ENCODE measurements at places on chromosomes 12 and 14.

- DNase-seq, result no peak
These were observed 345.8 kb downstream of the CCDC91 start for GRCh38 chr12:28536088-28536487.

DNA sequence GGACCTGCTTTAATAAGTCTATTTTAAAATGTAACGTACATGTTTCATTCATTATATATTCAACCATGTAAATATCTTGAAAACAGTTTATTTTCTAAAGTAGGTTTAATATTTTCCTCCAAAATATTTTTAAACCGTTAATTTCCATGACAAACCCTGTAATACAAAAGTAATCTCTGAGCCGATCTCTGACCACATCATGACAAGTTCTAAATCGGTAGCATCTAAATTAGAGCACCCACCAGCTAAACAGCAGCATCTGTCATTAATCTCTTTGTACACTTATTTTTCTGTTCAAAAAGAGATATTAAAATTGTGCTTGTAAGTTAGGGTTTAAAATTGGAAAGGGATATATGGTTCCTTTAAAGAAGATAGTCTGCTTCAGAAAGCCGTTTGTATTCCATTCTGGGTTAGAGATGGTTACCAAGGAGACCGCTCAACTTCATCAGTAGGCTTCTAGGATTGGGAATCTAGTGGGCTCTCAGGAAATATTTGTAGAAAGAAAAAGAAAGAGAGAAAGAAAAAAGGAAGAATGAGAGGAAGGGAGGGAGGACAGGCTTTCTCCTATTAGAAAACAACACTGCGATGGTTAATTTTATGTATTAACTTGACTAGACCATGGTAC is 232.5 kb upstream of the FOXN3 start:
- no peak for DNase-seq

- DNase-seq, result no peak
These were observed 89.0 kb upstream of the HOXC13 start for GRCh38 chr12:53849656-53850055.

DNA sequence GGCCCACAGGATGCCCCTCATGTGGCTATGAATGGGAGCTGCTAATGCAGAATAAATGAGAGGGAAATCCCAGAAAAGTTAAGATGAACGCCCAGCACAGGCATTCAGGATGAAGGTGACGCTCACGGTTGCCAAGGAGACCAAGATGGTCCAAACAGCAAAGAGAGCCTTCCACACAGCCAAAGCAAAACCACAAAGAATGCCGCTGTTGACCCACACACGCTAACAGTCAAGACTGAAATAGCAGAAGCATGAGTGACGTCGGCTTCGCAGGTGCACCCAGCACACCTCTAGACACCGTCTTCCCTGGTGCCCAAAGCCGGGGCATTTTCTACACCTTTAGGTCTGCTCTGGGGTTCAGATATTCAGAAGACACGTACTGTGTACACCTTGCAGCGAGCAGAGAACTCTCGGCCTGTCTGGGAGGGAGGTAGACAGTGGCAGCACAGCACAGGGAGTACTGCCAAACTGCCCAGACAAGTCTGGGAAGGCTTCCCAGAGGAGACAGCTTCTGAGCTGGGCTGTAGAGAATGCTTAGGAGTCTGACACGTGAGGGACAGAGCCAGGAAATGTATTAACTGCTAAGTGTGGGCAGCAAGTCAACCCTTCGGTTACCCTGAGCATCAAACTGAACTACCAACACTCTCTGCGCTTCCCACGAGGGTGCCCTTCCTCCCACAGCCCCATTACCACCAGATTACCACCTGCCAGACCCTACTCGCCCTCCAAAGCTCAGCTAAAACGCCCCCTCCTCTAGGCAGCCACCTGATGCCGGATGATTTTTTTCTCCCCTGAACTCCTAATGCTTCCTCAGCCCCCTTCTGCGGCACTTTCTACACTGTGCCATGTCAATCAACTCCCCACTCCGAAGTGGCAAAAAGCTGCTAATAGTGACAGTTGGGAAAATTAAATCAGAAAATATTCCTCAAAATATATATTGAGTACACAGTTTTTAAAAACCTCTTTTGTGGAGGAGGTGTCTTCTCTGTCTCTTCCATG is 50.1 kb downstream of the CCDC88C start:
- no peak for DNase-seq

DNA sequence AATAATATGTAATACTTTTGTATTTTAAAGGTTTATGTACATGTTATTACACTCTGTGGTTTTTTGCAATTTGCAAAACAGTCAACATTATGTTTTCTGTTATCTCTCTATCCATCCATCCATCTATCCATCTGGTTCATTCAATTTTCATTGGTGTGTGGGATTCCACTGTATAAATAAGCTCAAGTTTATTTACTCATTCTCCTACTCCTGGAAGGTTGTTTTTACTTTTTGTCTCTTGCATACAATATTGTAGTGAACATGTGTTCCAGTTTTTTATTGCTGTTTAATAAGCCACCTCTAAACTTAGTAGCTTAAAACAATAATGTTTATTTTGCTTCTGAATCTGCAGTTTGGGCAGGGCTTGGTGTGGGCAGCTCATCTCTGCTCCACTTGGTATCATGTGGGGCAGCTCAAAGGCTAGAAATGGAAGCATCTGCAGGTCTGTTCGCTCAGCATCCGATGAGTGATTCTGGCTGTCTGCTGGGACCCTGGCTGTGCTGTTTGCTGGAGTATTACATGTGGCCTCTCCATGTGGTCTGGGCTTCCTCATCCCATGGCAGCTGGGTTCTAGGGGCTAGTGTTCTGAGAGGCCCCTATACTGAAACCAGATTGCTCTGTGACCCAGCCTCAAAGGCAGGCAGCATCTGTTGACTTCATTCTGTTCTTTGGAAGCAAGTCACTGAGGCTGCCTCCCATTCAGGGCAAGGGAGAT is 98.8 kb downstream of the SLC25A47 start:
- DNase-seq, result no peak

- DNase-seq, result peak; percentile 16
These were observed 28.0 kb downstream of the NUAK1 start for GRCh38 chr12:106110626-106111300.

DNA sequence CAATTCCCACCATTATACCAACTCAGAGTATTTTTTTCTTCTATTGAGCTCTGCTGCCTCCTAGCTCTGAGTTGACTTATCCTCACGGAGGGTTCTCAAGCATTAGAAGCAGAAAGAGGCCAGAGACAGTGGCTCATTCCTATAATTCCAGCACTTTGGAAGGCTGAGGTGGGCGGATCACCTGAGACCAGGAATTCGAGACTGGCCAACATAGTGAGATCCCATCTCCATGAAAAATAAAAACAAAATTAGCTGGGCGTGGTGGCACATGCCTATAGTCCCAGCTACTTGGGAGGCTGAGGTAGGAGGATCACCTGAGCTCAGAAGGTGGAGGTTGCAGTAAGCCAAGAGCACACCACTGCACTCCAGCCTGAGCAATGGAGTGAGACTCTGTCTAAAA is 21.0 kb downstream of the HPD start:
- DNase-seq, result no peak

GRCh38 chr14:32494609-32495434 is 165.7 kb downstream of the AKAP6 start:
- peak; percentile 35 for DNase-seq

- DNase-seq, result no peak
These were observed 122.8 kb downstream of the PRMT8 start for GRCh38 chr12:3613641-3614395.

DNA sequence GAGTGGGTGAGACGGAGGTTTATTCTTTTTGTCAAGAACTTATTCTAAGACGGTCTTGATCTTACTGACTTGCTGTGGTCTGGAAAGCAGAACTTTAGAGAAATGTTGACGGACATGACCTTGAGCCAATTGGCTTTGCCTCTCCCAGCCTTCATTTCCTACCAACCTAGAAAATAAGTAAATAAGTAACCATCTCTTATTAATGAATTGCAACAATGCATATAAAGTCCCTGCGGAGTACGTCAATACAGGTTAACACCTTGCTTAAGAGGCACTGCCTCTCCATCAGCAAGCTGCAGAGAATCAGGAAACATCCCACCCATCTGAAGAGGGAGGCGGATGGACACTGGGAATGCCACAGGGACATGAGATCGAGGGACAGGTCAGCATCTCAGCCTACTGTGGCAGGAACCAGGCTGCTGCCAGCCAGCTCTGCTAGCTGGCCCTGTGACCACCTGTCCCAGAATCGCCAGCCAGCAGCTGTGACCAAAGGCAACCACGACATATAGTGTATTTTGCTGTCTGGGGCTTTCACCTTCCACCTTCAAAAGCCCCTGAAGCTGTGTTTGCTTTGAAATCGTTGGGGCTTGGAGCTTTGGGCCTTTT is 208.3 kb downstream of the BCL11B start:
- DNase-seq, result no peak

GRCh38 chr14:75976826-75977581 is 4.8 kb downstream of the TGFB3 start:
- no peak for DNase-seq

DNA sequence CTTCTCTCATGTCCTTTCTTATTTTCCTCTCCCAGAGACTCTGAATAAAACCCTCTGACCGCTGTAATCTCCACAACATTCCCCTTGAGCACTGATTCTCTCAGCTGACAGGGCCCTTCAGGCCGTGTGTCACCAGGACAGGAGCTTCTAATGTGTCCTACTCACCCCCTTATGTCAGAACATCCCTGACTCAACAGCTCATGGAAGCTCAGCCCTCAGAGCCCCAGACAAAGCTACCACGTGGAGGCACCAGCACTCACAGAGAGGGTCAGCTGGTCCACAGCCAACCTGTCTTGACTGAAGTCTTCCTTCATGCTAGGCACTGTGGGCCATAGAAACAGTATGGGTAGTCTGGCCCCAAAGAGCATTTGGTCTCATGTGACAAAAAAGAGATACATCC is 49.8 kb downstream of the SMUG1 start:
- no peak for DNase-seq

- no peak for DNase-seq
These were observed 7.9 kb upstream of the PAPOLA start for GRCh38 chr14:96494331-96494730.

- DNase-seq, result no peak
These were observed 331.6 kb upstream of the STXBP6 start for GRCh38 chr14:25381498-25381897.

DNA sequence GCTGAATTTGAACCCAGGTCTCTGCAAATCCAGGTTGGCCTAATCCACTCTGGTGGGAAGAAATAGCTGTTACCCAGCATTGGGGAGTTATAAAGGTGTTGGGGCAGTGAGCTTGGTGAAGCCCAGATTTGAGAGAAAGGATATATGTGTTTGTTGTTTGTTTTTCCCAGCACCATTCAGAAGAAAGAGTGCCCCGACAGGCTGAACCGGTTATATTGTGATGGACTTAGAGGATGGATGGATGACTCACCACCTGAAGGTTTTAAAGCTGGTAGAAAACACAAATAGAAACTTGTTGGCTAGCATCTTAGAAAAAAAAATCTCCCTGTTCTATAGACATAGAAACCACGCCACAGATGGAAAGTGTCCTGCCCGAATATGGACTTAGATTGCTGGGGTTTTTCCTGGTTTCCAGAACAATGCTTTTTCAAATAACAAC is 404.6 kb downstream of the MED13L start:
- DNase-seq, result no peak

GRCh38 chr12:3097186-3097804 is 20.1 kb downstream of the TSPAN9 start:
- DNase-seq, result peak; percentile 91

GRCh38 chr12:48004053-48004941 is at the start of gene COL2A1:
Gene COL2A1 (minus strand): TSS chr12:48004476. CDS start chr12:48004321, 155 bp downstream.
- no peak for DNase-seq

- DNase-seq, result no peak
These were observed 345.0 kb downstream of the LRIG3 start for GRCh38 chr12:58575256-58575655.

GRCh38 chr12:1305791-1306500 is 288.4 kb downstream of the FBXL14 start:
- no peak for DNase-seq

DNA sequence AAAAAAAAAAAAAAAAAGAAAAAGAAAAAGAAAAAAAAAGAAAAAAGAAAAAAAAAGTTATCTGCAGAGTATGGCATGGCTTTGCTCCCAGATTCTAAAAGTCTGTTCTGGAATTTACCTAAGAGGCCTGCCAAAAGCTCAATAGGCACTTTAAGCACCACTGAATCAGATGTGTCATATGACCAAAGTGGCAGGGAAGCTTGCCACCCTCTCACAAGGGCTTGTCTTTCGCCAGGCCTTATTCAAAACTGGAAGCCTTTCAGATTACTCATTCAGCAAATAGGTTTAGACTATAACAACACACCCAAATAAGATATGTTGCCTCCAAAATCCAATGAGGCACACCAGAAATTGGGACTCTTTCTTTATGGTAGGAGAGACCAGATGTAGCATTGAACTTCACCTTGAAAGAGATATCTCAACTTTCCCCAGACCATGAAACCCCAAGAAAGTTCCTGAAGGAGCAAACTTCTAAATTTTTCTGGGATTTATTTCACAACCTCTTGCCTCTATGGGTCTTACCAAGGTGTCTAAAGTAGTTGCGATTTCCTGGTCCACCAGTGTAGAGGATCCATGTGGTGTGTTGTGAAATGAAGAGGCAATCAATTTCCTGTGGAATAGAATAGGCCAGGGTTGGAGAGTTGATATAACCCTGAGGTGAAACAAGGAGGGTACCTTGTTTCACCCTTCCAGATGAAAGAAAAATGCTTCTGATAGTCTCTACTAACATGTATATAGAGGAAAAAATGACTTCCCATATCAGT is 218.8 kb downstream of the DAD1 start:
- no peak for DNase-seq

GRCh38 chr12:5648692-5649359 is 216.9 kb downstream of the NTF3 start:
- no peak for DNase-seq

GRCh38 chr14:90293766-90294730 is 37.7 kb downstream of the NRDE2 start:
- DNase-seq, result no peak

DNA sequence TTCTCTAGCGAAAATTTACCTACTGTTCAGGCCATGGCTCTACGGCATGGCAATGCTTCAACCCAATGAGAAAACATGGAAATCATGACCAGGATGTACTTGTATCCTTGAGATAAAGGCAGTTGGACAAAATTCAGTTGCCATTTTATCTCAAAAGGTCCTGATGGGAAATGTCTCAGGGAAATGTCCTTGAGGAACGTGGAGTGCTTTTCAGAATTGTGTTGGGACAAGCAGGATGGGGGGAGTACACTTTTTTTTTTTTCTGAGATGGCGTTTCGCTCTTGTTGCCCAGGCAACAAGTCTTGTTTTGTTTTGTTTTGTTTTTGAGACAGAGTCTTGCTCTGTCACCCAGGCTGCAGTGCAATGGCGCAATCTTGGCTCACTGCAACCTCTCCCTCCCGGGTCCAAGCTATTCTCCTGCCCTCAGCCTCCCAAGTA is 86.8 kb upstream of the EIF5 start:
- no peak for DNase-seq

DNA sequence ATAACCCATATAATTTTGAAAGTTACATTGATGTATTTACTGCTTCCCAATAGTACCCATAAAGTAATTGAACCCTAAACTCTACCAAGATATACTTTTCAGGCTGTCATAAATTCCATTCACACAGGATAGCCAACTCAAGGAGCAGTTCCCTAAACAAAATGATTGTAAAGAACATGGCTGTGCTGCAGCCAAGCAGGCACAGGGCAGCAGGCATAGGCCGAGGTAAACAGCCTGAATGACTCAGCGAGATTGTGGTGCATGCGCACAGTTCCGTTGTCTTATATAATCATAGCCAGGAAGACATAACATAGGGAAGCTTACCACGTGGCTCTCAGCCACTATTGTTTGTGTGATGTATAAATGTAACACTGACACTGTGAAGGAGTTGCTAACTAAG is 344.9 kb downstream of the FSCB start:
- DNase-seq, result no peak

GRCh38 chr12:14654416-14654815 is 42.0 kb downstream of the GUCY2C start:
- no peak for DNase-seq
